ENCODE measurements at places on chromosomes 7 and 10.
A peak's percentile ranks its signal among the peaks of the same experiment; 100 is the strongest.

GRCh38 chr7:124943472-124943871, 13.8 kb upstream of the POT1 start:
- no peak for DNase-seq

GRCh38 chr7:107230334-107230733, 61.5 kb downstream of the HBP1 start:
- DNase-seq = no peak

- no peak for DNase-seq
These were observed 364.4 kb downstream of the CXCL12 start for GRCh38 chr10:44020322-44021111.

DNA sequence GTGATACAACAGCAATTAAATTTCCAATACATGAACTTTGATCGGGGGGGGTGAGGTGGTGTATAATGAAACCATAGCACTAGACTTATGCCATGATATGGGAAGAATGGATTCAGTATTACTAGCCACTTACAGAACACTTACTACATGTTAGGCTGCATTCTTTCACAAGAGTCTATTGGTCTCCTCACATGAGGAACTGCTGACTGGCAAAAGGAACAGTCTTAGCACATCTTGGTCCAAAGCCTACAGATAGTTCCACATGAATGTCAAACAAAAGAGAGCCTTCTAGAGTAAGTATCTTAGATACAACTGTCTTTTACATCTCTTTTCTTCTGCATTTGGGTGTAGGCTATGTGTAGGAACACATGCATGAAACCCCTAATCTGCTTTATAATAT, 115.9 kb upstream of the DNAJB12 start:
- DNase-seq = peak; percentile 91

GRCh38 chr10:28343252-28343651, 40.4 kb upstream of the MPP7 start:
- DNase-seq = no peak

GRCh38 chr7:89994483-89994882, 159.8 kb upstream of the STEAP1 start:
- DNase-seq = no peak

- no peak for DNase-seq
These were observed 12.6 kb upstream of the NRBF2 start for GRCh38 chr10:63120554-63120953.

GRCh38 chr10:21159669-21160068, 262.6 kb upstream of the NEBL start:
- DNase-seq = no peak
